ENCODE measurements at places on chromosomes 11 and 22. TPM values are rescaled to one million over a fixed set of nuclear protein-coding genes. Genes with fewer than 3 reads are reported as not detected.

Gene TYR
- total RNA-seq, result not detected

Gene OSM
- 0.83 TPM for total RNA-seq

Gene CNTF
- 1.6 TPM for total RNA-seq

Gene OR2AT4
- total RNA-seq, result not detected

Gene CTNND1
- 97.7 TPM for total RNA-seq

Gene FUT4
- total RNA-seq, result 5.6 TPM

Gene MOGAT2
- not detected for total RNA-seq

Gene SCGB2A2
- total RNA-seq, result not detected

Gene GTSE1
- total RNA-seq, result not detected

Gene EFCAB6
- 1.8 TPM for total RNA-seq

Gene KCNJ11
- 0.28 TPM for total RNA-seq

Gene PRR5L
- 4.3 TPM for total RNA-seq

Gene SPDYC
- not detected for total RNA-seq

Gene PDGFD
- 11.6 TPM for total RNA-seq

Gene MS4A3
- not detected for total RNA-seq

Gene APLNR
- 0.71 TPM for total RNA-seq

Gene C1QTNF6
- total RNA-seq, result 1.6 TPM

Gene F2
- total RNA-seq, result not detected

Gene HOATZ
- total RNA-seq, result not detected

Gene ZNF215
- total RNA-seq, result 0.41 TPM

Gene KRTAP5-11
- total RNA-seq, result not detected

Gene IMMP1L
- 6.6 TPM for total RNA-seq

Gene KRTAP5-7
- total RNA-seq, result not detected

Gene SLC7A4
- not detected for total RNA-seq

Gene CASP12
- total RNA-seq, result 3.9 TPM

Gene CHRNA10
- total RNA-seq, result 0.71 TPM

Gene PAAF1
- total RNA-seq, result 20.7 TPM

Gene DEFB131B
- not detected for total RNA-seq

Gene BBOX1
- not detected for total RNA-seq

Gene MMP10
- not detected for total RNA-seq

Gene MPZL3
- 0.27 TPM for total RNA-seq

Gene NTM
- total RNA-seq, result 6.8 TPM

Gene GGTLC2
- not detected for total RNA-seq

Gene ST14
- 1.8 TPM for total RNA-seq

Gene OR5B21
- total RNA-seq, result not detected

Gene PIK3C2A
- total RNA-seq, result 69.4 TPM

Gene RIC3
- total RNA-seq, result 34.9 TPM

Data from sigmoid colon (tissue), 7 donors.